ENCODE measurements at places on chromosomes 13 and 19.
A peak's percentile ranks its signal among the peaks of the same experiment; 100 is the strongest.

- DNase-seq, result peak; percentile 69
Observed at GRCh38 chr13:100644371-100644770, 30.2 kb downstream of the TMTC4 start.

DNA sequence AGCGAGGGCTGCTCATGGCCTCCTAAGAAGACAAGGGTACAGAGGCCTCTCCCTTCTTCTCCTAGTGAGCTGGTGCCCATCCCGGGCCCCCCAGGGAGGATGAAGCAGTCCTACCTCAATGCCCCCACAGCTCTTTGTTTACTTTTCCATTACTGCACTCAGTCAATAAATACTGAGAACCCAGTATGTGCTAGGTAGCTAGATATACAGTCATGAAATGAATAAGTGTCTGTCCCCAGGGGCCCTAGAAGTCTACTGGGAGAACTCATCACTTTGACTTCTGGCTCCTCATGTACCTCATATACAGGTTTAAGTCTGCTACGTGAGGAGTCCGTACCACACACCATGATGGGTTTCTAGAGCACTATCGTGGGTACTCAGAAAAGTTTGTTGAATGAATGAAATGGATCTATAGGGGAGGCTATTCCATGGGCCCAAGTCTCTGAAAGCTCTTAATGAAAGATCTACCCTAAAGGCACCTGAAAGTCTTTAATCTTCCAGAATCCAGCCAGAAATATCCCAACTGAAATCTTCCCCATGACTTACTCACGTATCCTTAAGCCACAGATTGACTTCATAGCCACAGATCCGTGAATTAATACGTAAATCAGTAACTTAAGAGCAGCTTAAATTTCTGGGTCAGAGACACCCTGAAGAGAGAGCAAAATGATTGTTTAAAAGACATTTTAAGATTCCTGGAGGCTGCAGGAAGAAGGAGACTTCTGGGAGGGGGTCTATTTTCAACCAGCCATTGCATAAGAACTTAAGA lies 51.6 kb upstream of the POMP start:
- peak; percentile 4 for DNase-seq

DNA sequence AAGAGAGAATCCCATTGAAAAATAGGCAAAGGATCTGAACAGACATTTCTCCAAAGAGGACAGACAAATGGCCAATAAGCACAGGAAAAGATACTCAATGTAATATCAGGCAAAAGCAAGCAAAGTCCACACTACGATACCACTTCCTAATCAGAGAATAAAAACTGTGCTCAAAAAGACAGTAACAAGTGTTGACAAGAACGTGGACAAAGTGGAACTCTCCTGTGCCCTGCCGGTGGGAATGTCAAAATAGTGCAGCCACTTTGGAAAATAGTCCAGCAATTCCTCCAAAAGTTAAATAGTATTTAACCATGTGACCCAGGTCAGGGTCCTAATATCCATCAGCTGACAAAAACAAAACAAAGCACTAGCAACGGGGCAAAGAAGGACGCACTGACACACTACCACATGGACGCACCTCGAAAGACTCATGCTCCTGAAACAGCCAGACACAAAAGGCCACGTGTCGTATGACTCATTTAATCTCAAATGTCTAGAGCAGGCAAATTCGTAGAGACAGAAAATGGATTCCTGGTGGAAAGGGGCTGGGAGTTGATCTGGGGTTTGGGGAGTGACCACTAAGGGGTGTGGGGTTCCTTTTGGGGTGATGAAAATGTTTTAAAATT lies 5.2 kb downstream of the MIER2 start:
- DNase-seq, result no peak

DNA sequence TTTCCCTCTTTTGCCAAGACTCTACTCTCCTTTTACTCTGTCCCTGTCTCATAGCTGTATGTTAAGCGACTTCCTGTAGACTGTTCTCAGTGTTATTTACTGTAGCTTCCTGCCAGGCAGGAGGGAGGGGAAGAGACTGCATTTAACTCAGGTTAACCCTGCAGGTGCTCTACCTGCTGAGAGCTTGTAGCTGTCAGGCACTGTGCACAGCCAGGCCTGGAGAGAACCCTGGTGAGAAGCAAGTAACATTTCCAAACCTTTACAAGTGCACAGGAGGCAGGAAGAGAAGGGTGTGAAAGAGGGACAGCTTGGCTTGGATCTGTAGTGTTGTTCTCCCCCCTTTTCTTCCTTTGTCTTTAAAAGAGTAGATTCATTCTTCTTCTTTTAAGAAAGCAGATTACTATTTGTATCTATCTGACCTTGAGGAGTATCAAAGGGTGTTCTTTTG lies 167.1 kb downstream of the LMO7 start:
- DNase-seq, result peak; percentile 85

DNA sequence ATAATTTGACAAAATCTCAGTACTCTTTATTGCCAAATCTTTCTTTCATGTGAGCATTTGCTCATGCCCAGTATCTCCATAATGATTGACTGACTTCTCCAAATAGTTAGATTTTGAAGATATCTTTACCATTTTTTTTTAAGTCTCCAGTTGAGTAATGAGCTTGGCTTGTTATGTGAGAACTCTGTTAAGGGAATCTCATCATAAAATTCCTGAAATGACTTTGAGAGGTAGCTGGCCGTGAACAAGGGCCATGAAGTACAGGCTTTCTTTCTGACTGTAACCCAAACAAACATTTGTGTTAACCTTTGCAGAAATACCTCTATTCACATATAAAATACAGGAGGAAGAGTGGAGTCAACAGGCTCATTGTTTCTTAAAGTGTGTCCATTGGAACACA lies 449.7 kb downstream of the IRS2 start:
- DNase-seq, result no peak

Data from NCI-H345 (cell line).